ENCODE measurements at places on chromosomes 6 and 20.

GRCh38 chr6:137754866-137755265 lies 112.2 kb upstream of the TNFAIP3 start:
- peaks cover 3% of the 10 kb centered on the region for H3K4me1 ChIP-seq
- no peaks in the 10 kb centered on the region for H3K27me3 ChIP-seq
- no peak for DNase-seq
- no peak overlapping the region for H3K27ac ChIP-seq

DNA sequence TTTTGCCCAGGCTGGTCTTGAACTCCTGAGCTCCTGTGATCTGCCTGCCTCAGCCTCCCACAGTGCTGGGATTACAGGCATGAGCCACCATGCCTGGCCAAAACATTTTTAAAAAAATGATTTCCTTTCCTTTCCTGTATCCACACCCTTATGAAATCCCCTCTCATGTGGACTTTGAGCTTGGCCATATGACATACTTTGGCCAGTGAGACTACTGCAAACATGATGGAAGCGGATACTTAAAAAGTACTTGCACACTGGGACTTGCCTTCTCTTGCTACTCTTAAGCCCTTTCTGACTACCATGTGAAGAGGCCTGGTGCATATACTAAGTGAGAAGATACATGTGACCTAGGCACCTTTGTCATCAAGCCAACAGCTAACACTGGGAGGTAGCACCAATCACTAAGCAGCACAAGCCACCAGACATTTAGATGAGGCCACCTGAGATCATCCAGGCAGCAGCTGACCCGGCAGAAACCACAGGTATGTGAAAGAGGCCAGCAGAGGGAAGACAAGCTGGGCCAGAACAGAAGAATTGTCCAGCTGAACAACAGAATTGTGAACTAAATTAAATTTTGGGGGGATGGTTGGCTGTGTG lies 78.5 kb upstream of the HDAC2 start:
- no peaks in the 10 kb centered on the region for H3K27me3 ChIP-seq
- DNase-seq = no peak
- no peak overlapping the region for H3K4me3 ChIP-seq
- no peaks in the 10 kb centered on the region for H3K4me1 ChIP-seq

DNA sequence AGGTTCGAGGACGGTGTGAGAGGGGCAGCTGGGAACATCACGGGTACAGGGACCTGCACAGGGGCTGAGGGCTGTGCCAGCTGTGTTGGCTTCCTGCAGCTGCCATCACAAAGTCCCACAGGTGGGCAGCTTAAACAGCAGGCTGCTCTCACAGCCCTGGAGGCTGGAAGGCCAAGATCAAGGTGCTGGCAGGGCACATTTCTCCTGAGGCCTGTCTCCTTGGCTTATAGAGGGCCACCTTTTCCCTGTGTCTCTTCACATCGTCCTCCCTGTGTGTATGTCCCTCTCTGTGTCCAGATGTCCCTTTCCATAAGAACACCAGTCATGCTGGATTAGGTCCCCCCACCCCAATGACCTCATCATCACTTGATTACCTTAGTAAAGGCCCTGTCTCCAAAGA lies 15.1 kb upstream of the MPC1 start:
- no peak overlapping the region for H3K27ac ChIP-seq
- H3K4me1 ChIP-seq = no peaks in the 10 kb centered on the region
- no peaks in the 10 kb centered on the region for H3K36me3 ChIP-seq
- no peak for DNase-seq

DNA sequence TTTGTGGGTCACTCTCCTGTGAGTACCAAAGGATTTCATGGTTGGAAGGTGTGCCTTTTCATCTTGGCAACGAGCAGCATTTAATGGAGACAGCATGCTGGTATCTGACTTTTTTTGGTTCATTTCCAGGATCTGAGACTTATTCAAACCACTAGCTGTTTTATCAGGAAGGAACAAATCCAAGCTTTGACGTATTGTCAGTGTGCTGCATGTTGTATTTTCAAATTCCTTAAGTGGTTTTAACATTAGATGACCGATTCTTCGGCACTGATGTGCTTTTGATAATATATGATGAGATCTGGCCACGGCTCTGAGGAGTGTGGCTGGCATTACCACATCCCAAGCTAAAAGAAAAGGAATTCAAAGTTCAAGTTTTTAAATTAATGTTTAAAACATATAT lies 6.4 kb downstream of the RMND1 start:
- peaks cover 27% of the 10 kb centered on the region for H3K4me1 ChIP-seq
- no peak overlapping the region for H3K4me3 ChIP-seq
- H3K27me3 ChIP-seq = no peaks in the 10 kb centered on the region
- H3K36me3 ChIP-seq = peaks cover 8% of the 10 kb centered on the region
- no peak for DNase-seq

- H3K36me3 ChIP-seq = peaks cover 2% of the 10 kb centered on the region
- no peak for DNase-seq
- no peak overlapping the region for H3K4me3 ChIP-seq
- H3K27ac ChIP-seq = no peak overlapping the region
- no peaks in the 10 kb centered on the region for H3K4me1 ChIP-seq
Measured at GRCh38 chr20:60036746-60037499, 78.7 kb downstream of the CDH26 start.

DNA sequence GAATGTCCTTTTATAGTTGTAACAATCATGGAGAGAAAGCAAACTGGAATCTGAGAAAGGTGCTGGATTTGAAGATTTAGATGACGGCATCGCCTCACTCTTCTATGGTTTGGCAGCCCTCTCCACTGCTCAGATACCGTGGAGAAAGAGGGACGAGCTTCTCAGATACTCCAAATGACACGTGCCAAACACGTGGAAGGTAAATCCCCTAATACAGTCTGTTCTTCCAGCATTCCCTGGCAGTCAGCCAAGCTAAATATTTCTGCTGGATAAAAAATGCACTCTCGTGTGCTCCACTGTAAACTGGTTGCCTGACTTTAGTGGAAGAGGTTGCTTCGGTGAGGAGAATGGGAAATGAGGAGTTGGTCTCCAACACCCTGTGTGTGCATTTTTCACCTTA lies 16.7 kb upstream of the PRDM1 start:
- no peaks in the 10 kb centered on the region for H3K36me3 ChIP-seq
- no peak for DNase-seq
- H3K4me3 ChIP-seq = no peak overlapping the region
- H3K27ac ChIP-seq = no peak overlapping the region
- peaks cover 20% of the 10 kb centered on the region for H3K27me3 ChIP-seq

GRCh38 chr6:114897536-114897935 lies 554.7 kb upstream of the HS3ST5 start:
- no peaks in the 10 kb centered on the region for H3K4me1 ChIP-seq
- no peaks in the 10 kb centered on the region for H3K36me3 ChIP-seq
- no peak overlapping the region for H3K27ac ChIP-seq
- DNase-seq = no peak
- H3K27me3 ChIP-seq = no peaks in the 10 kb centered on the region
- H3K4me3 ChIP-seq = no peak overlapping the region

DNA sequence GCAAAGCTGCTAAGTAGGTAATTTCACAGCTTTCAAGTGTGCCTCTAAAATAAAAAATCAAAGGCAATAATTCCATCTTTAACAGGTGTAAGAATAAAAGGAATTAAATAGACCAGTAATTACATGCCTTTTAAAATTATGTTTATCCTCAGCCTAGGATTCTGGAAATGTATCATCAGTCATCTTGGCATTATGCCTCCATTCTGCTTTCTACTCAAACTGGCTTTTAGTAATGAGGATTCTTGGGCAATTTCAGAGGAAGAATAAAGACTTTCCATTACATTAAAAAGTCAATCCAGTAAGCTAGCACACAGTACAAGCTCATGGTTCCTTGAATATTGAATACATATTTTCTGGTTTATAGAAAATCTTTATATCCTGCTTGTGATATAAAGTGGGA lies 44.7 kb downstream of the GSTA2 start:
- no peak for DNase-seq
- H3K4me3 ChIP-seq = no peak overlapping the region
- H3K27ac ChIP-seq = no peak overlapping the region
- H3K36me3 ChIP-seq = no peaks in the 10 kb centered on the region

GRCh38 chr6:70538376-70538775 lies 28.4 kb upstream of the SDHAF4 start:
- no peak overlapping the region for H3K27ac ChIP-seq
- no peaks in the 10 kb centered on the region for H3K27me3 ChIP-seq
- DNase-seq = no peak
- no peak overlapping the region for H3K4me3 ChIP-seq
- peaks cover 8% of the 10 kb centered on the region for H3K36me3 ChIP-seq
- peaks cover 3% of the 10 kb centered on the region for H3K4me1 ChIP-seq

GRCh38 chr20:34124469-34125249 lies 12.6 kb upstream of the EIF2S2 start:
- H3K36me3 ChIP-seq = no peaks in the 10 kb centered on the region
- H3K4me1 ChIP-seq = peaks cover 18% of the 10 kb centered on the region
- no peak for DNase-seq
- H3K27me3 ChIP-seq = peaks cover 13% of the 10 kb centered on the region
- no peak overlapping the region for H3K4me3 ChIP-seq

GRCh38 chr6:118187568-118188164 lies 280.6 kb downstream of the SLC35F1 start:
- no peak for DNase-seq
- peak overlapping the region; percentile 50 for H3K4me3 ChIP-seq
- peak overlapping the region; percentile 62 for H3K27ac ChIP-seq
- H3K4me1 ChIP-seq = peaks cover 15% of the 10 kb centered on the region

DNA sequence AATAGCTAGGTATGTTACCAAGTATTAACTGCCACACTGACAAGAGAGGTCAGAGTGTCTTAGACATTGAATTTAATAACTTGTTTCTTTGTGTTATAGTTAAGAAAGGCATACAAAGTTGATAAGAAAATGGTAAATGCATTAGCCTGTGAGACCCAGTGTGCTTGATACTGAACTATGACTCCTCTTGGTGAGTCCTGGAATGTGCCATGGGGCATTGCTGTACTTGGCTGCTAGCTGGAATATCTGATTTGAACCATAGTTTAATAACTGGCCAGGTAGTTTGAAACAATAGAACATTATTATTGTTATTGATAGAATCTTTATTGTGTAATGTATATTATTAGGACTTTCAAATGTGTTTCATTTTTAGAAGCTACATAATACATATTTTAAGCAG lies 70.0 kb downstream of the ZFAND3 start:
- H3K36me3 ChIP-seq = peaks cover 30% of the 10 kb centered on the region
- no peak for DNase-seq
- peaks cover 27% of the 10 kb centered on the region for H3K4me1 ChIP-seq
- H3K4me3 ChIP-seq = no peak overlapping the region
- H3K27me3 ChIP-seq = no peaks in the 10 kb centered on the region

DNA sequence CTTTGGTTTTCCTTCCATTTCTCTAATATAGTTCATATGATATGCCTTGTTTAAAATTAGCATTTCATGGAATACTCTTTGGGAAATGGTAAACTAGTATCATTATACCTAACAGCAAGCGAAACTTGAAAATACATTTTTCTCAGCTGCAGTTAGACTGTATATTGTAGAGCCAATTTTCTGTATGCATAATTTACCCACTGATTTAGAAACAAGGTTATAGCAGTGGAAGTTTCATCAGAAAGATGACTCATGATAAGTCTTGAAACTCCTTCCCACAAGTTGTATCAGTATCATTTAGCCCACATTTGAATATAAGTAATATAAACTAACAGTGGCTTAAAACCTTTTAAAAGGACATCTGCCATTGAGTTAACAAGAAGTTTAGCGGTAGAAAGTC lies 164.8 kb upstream of the BMP5 start:
- no peaks in the 10 kb centered on the region for H3K4me1 ChIP-seq
- no peak overlapping the region for H3K27ac ChIP-seq
- H3K36me3 ChIP-seq = no peaks in the 10 kb centered on the region
- H3K4me3 ChIP-seq = no peak overlapping the region
- H3K27me3 ChIP-seq = no peaks in the 10 kb centered on the region

DNA sequence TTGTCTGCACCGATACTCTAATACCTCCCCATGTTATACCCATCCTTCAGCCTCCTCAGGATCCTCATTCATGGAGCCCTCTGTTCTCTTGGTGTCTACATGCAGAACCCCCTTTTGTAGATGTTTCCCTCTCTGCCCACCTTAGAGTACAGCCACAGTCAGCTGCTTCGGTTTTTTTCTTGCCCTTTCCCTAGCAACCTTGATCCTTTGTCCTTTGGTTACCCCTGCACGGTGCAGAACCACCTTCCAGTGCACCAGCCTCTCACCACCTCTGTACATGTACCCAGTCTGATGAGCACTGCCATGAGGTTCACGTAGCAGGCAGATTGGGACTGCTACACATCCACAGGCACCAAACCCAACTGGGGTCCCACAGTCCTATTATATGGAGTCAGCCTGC lies 7.3 kb downstream of the VPS16 start:
- peaks cover 7% of the 10 kb centered on the region for H3K36me3 ChIP-seq
- no peak overlapping the region for H3K4me3 ChIP-seq
- no peaks in the 10 kb centered on the region for H3K27me3 ChIP-seq
- peaks cover 26% of the 10 kb centered on the region for H3K4me1 ChIP-seq
- no peak for DNase-seq
- no peak overlapping the region for H3K27ac ChIP-seq

DNA sequence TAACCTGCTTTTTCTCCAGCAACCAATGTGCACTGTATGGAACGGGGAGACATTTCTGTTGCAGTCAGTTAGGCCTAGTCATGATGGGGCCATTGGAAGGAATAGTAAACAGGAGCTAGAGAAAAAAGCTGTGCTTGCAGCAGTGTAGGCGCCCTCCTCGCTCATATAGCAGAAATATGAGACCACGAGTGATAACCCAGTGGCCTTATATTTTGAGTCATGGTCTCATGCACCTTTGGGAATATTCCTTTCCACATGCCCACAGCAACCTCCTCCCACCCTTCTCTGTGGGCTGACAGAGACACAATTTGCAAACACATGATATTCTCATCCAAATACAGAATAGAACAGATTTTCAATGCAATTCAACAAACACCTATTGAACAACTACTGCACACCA lies 248.9 kb upstream of the CITED2 start:
- H3K27me3 ChIP-seq = peaks cover 15% of the 10 kb centered on the region
- DNase-seq = no peak
- no peaks in the 10 kb centered on the region for H3K4me1 ChIP-seq
- no peak overlapping the region for H3K27ac ChIP-seq
- no peak overlapping the region for H3K4me3 ChIP-seq
- no peaks in the 10 kb centered on the region for H3K36me3 ChIP-seq

GRCh38 chr6:123635567-123635966 lies 1.2 kb downstream of the TRDN start:
- no peaks in the 10 kb centered on the region for H3K27me3 ChIP-seq
- H3K36me3 ChIP-seq = no peaks in the 10 kb centered on the region
- H3K4me1 ChIP-seq = no peaks in the 10 kb centered on the region

- H3K27me3 ChIP-seq = no peaks in the 10 kb centered on the region
- DNase-seq = no peak
Measured at GRCh38 chr6:37990762-37991525, 171.4 kb downstream of the ZFAND3 start.

DNA sequence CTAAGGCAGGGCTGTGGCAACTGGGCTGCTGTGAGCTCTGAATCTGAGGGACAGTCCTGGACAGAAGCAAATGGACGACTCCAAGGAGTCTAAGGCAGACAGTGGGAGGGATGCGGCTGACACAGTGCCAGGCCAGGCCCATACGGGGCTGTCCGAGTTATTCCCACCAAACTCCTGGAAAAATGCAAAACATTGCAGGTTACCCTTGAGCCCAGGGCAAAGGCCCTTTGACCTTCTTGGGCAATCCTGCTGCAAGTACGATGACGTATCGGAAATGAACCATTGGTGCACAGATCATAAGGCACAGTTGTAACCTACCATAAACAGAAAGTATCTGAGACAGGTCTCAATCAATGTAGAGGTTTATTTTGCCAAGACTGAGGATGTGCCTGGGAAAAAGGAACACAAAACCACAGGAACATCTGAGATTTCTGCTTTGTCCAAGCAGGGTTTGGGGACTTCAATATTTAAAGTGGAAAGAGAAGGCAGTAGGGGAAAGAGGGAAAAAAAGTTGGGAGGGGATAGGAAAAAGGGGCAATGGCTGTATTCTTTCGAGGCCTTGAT lies 118.9 kb downstream of the DACT2 start:
- H3K27me3 ChIP-seq = peaks cover 7% of the 10 kb centered on the region
- no peak overlapping the region for H3K4me3 ChIP-seq
- DNase-seq = no peak
- no peaks in the 10 kb centered on the region for H3K4me1 ChIP-seq
- no peak overlapping the region for H3K27ac ChIP-seq
- H3K36me3 ChIP-seq = no peaks in the 10 kb centered on the region
